ENCODE measurements at places on chromosomes 1 and 21.

- no peak for DNase-seq
These were observed 170.6 kb upstream of the RUNX1 start for GRCh38 chr21:35219719-35220118.

GRCh38 chr21:29237110-29238052 lies 61.3 kb upstream of the BACH1 start:
- DNase-seq = no peak

DNA sequence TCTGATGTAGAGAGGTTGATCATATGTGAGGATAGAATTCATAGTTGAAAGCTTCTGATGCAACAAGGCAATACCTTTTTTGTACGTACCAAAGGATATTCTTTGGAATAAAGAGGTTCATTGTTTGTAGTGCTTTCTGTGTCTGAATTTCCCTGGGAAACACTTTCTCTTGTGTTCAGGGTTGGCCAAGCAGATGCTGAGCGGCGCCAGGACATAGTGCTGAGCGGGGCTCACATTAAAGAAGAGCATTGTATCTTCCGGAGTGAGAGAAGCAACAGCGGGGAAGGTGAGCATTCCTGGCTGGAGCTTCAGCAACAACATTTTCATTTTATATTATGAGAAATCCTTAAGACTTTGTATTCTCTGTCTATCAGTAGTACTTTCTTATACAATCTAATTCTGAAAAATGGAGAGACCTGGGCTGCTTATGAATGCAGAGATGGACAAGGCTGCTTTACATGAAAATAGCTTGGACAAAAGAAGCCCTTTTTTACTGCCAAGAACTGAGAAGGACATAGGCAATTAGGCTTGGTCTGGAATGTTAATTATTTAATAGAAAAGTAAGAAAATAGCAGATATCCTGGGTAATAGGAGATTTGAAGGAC lies 85.2 kb downstream of the KIF1B start:
- no peak for DNase-seq

- DNase-seq = no peak
These were observed 11.6 kb upstream of the CTRC start for GRCh38 chr1:15426492-15427279.

GRCh38 chr1:212512816-212513559 lies 80.3 kb downstream of the NENF start:
- no peak for DNase-seq

- DNase-seq = no peak
These were observed 43.6 kb downstream of the GNB1 start for GRCh38 chr1:1847061-1847850.

DNA sequence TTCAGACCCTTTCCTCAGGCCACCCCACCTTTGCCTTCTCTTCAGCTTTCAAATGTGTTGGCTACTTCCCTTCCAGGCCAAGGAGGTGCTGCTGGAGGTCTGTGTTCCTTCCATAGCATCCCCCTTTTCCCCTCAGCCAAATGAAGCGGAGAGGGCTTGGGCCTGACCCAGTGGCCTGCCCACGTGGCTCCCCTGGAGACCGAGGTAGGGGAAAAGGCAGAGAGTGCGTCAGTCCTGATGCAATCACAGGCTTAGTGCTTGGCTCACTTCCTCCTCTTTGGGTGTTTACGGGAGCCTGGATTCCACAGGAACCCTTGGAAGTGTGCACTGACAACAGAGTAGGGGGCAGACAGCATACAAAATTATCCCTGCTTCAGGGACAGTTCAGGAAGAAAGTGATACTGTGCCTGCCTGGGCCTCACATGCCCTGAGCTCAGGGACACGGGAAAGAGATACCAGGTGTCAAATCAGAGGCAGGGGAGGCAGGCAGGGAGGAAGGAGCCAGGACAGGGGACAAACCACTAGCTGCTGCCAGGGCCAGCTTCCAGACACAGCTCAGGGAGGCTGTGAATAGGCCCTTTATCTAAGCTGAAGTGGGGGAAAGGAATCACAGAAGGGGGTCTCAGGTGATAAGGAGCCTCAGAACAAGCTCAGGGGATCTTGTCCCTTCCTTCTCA lies 16.6 kb upstream of the PTP4A2 start:
- DNase-seq = peak; percentile 92

DNA sequence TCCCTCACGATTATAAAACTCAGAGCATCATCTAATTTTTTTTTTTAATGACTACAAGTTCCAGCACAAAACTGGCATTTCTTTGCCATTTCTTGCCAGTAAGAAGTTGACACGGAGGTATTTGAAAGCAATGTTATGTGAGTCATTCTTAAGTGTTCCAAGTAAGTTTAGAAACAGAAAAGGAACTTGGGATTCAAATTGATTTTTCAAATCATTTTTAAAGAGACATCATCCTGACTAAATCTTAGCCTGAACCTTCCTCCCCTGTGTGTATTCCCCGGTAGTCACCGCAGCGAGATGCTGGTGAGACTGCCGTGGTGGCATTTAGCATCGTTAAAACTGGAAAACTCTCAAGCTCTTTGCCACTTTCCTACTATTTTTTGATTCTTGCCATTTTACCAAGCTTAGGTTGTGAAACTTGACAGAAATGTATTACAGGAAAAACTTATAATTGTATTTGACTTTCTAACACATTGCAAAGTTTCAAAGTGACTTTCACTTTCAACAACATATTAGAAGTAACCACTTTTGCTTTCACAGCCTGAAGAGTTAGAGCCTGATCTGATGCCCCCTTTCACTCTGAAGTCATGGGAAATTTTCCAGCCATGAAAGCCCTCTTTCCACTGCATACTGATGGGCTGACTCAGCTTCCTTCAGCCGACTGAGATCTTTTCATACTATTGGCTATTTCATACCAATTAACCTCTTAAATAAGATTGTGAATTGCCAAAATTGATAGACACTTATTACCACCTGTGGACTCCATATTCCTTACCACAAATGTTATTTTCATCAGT lies 61.4 kb downstream of the OLFML2B start:
- DNase-seq = no peak

GRCh38 chr1:33180226-33180910 lies 1.5 kb downstream of the TRIM62 start:
- peak; percentile 95 for DNase-seq

GRCh38 chr1:43241413-43241836 lies 28.4 kb upstream of the TMEM125 start:
- DNase-seq = no peak

DNA sequence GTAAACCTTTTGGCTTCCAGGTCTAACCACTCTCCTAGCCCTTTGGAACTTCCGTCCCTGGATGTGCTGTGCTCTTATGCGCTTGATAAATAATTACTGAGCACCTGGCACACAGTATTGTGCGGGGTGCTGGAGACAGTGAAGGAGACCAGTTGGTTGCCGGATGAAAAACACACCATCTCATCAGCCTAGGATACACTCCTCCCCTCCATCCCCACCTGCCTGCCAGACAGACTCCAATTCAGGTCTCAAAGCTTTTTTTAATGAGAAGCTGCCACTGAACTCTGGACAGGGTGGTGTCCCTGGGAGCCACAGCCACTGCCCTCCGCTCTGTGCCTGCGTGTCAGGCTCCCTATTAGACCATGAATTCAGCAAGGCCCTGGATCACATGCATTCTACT lies 9.2 kb downstream of the GNB1 start:
- DNase-seq = no peak

- DNase-seq = peak; percentile 51
These were observed 34.2 kb downstream of the MORN1 start for GRCh38 chr1:2356911-2357845.

- no peak for DNase-seq
These were observed 12.3 kb upstream of the SRSF4 start for GRCh38 chr1:29193879-29194455.

GRCh38 chr1:4312024-4312423 lies 342.4 kb upstream of the AJAP1 start:
- no peak for DNase-seq

- DNase-seq = no peak
These were observed 43.5 kb upstream of the NRDC start for GRCh38 chr1:51922040-51922439.

- no peak for DNase-seq
These were observed 1.7 kb upstream of the TMEM240 start for GRCh38 chr1:1541956-1542765.

DNA sequence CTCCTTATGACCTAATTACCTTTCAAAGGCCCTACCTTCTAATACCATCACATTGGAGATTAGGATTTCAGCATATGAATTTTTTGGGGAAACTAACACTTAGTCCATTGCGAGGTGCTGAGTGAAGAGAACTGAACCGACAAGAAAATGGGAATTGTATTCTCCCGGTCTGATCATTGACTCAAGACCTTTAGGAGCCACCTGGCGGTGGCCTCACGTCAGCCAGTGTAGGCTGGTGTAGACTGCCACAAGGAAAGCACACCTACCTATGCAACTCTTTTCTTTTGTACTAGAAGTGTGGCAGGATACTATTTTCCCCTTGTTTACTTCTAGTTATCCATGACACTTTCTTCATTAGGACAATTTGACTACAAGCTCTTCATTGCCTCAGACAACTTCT lies 333.5 kb upstream of the B3GALT2 start:
- DNase-seq = no peak

- no peak for DNase-seq
These were observed 28.1 kb downstream of the IL23R start for GRCh38 chr1:67194209-67194863.

DNA sequence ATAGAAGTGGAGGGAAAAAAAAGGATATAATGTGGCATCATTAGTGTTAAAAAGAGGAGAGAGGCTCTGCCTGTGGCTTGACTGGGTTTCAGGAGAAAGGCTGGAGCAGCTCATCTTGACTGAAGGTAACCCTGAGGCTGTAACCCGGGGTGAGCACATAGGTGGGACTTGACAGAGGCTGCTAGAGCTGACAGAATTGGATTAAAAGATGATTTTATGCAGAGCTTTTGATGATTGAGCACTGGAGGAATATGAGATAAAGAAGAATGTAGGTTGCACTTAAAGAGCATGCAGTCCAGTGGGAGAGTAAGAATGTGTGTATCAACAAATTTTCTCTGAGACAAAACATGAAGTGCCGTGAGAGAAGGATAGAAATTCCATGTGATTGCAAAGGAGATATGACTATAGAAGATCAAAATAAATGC lies 17.3 kb downstream of the LAMC1 start:
- no peak for DNase-seq

- DNase-seq = no peak
These were observed 134.1 kb downstream of the CYYR1 start for GRCh38 chr21:26438976-26439375.

GRCh38 chr1:46583494-46583893 lies 20.6 kb downstream of the MKNK1 start:
- DNase-seq = no peak

GRCh38 chr1:42484382-42484781 lies 21.3 kb downstream of the CCDC30 start:
- DNase-seq = no peak

DNA sequence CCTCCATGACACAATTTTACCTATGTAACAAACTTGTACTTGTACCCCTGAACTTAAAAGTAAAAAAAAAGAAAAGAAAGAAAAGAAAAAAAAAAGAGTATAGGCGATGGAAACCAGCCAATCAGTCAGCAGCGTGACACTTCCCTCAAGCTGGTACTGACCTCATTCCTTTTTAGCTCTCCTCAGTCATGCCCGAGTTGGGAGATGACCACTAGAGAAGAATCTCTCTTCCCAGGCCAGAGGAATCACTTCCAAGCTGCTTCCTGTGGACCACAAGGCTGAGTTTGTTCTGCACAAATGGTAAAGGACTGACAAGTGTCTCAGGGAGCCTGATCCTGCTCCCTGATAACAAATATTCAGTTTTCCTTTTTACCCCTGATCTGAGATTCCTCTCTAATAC lies 313.5 kb upstream of the ESRRG start:
- no peak for DNase-seq

DNA sequence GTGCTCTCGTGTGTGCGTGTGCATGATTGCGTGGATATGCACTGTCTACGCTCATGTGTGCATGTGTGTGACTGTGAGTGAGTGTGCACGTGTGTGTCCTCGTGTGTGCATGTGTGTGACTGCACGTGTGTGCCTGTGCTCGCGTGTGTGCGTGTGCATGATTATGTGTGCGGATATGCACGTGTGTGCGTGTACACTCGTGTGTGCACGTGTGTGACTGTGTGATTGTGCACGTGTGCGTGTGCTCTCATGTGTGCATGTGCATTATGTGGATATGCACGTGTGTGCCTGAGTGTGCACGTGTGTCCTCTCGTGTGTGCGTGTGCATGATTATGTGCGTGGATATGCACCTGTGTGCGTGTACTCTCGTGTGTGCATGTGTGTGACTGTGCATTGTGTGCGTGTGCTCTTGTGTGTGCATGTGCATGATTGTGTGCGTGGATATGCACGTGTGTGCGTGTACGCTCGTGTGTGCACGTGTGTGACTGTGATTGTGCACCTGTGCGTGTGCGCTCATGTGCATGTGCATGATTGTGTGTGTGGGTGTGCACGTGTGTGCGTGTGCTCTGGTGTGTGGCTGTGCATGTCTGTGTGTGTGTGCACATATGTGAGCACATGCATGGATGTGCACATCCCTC lies 2.2 kb downstream of the MMEL1 start:
- no peak for DNase-seq

DNA sequence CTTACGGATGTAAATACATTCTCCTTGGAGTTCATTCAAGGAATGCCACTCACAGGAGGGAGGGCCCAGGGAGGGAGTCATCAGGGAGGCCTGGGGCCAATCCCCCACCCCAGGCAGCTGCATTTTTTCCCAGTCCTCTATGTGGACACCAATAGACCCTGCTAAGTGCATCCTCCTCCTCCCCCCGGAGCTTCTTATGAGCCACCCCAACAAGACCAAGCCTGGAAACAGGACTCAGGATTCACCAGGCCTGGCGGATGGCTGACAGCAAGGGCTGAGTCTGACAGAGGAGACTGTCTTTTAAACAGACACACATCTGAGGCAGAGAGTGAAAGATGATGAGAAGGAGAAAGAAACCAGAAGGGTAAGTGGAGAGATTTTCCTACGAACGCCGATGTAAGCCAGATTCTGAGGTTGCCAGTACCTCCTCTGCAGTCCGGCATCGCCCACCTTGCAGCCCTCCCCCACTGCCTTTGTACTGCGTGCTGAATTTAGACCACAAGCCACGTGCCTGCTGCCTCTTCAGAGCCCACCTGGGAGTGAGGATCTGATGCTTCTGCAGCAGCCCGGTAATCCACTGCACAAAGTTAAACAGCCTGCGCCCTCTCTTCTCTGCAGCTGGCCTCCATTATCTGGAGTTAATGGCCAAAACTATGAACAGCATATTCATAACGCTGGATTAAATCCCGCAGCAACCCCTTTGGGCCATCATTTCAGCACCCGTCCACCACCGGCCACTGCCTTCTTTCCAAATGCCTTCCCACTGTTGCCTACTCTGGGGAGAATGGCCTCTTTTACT lies 17.6 kb upstream of the SFPQ start:
- no peak for DNase-seq
